ENCODE measurements at places on chromosomes 2 and 18.

GRCh38 chr18:22643731-22644130 lies 226.0 kb upstream of the CTAGE1 start:
- DNase-seq, result no peak

GRCh38 chr2:196170606-196171247 lies 651 bp downstream of the STK17B start:
- DNase-seq, result no peak

GRCh38 chr2:192438239-192438638 lies 243.5 kb upstream of the TMEFF2 start:
- DNase-seq, result no peak

DNA sequence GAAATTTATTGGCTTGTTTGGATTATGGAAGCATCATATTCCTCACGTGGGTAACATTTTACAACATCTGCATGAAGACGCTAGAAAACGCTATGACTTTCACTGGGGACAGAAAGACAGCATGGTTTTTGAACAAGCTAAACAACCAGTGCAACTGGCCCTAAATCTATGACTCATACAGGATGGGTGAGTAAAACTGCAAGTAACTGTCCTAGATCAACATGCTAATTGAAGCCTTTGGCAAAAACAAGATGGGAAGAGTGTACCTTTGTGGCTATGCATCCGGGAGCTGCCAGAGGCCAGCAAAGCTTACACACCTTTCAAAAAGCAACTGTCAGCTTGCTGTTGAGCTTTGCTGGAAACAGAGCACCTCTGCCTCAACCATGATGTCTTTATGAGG lies 1096.0 kb upstream of the DDX18 start:
- DNase-seq, result no peak

- DNase-seq, result no peak
Observed at GRCh38 chr18:10877987-10878386, 271.4 kb downstream of the PIEZO2 start.

DNA sequence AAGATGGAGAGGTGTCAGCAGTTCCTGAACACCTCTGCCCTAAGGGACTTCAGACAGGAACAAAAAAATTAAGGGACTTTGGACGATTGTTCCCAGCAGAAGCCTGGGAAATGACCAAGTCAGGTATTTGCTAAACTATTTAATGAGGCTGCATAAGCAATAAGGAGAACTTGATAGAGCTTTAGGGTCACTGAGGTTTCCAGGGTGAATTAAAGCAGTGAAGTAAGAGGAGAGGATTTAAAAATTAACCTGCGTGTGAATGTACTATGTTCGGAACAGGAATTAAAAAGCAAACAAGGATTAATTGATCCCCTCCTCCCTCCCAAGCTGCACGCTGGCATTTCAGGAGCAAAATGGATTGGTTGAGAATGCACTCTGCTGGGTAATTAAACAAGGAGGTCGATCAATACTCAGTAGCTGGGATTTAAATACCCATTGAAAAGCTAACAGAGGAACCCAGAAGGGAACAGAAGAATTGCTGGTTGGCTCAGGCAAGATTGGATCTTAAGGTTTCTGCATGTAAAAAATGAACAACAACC lies 157.2 kb downstream of the RNF152 start:
- no peak for DNase-seq

GRCh38 chr2:228417526-228417925 lies 236.0 kb upstream of the SPHKAP start:
- no peak for DNase-seq

DNA sequence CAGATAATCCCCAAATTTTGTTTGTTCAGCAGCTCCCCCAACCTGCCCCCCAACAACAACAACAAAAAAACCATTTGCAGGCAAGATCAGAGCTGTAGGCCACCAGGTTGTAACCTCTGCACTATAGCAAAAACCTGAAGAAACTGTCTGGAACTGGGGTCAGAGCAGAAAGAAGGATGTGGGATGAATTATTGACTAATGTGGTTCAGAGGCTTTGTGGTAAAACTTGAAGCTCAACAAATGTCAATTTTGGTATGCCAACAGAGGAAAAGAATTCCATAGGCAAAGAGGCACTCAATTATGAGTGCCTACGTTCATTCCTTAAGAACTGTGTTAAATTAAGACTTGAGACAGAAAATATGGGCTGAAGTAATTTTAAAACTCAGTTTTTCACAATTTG lies 255.1 kb downstream of the STK39 start:
- DNase-seq, result no peak

DNA sequence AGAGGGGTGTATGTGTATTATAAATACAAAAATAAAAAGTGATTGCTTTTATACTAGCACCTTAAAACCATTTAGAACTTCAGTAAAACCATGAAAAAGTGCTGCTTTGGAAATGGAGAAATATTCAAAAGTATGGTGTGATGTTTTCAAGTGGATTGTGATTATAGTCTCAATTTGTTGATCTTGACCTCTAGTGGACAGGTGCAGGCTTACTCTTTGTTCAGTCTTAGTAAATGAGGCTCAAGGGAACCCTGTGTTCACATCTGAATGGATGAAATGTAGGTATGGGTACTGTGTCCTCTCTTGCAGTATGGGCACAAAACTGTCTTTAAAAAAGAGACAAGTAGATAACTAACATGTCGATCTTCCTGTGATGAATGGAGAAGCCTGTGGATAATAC lies 145.8 kb downstream of the MCFD2 start:
- no peak for DNase-seq

DNA sequence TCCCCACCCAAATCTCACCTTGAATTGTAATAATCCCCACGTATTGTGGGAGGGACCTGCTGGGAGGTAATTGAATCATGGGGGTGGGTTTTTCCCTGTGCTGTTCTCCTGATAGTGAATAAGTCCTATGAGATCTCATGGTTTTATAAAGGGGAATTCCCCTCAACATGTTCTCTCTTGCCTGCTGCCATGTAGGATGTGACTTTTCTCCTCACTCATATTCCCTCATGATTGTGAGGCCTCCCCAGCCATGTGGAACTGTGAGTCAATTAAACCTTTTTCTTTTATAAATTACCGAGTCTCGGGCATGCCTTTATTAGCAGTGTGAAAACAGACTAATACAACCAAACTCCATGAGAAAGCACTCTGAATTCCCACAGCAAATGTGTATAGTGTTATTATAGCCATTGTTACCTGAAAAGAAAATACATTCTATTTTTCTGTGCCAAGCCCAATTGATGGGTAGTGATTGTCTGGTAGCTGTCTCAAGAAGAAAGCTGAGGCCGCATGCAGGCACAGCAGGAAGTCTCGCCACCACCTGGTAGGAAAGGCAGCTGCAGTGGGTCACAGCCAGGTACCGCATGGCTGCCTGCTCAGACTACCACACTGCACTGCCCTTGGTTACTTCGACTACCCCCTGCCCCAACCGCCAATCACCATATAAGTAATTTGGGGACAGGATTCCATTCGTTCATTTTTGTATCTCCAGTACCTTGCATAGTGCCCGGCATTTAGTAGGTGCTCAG lies 10.3 kb upstream of the ZBTB7C start:
- DNase-seq, result no peak

DNA sequence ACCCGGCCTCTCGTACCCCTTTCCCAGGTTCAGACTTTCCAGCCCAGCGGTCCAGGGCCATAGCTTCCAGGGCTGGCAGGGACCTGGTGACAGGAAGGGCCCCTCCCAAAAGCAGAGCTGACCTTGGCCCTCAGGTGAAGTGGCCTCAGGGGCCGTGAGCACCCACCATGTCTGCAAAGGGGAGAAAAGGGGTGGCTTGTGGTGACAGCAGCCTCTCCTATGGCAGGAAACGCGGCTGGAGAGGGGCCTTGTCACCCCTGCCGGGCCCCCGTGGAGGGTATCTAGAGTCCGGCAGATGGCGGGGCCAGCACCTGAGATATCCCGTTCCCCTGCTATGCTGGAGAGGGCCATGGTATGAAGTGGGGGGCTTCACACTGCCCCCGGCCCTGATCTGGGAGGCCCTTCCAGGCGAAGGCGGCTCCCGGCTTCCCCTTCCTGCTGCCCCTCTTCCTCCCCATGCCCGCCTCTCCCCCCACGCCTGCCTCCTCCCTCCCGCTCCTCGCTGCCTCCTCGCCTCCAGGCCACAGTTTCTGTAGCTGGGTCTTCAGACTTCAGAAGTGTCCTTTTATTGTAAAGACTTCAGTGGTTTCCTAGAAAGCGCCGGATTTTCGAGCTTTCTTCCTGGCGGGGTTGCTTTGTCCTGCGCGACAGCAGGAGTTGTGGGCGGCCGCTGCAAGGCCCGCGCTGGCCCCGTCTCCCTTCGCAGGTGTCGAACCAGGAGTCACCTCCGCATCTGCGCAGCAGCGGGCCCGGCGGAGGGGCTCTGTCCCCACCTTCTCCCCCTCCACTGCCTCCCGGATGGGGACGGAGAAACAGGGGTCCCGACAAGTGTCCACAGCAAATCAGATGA lies 240.5 kb upstream of the MYT1L start:
- DNase-seq, result no peak

GRCh38 chr18:48022021-48022420 lies 91.6 kb upstream of the SMAD2 start:
- no peak for DNase-seq

GRCh38 chr2:113180131-113180946 lies 6.6 kb downstream of the PSD4 start:
- no peak for DNase-seq

GRCh38 chr2:20585710-20586594 lies 64.9 kb downstream of the HS1BP3 start:
- DNase-seq, result no peak

DNA sequence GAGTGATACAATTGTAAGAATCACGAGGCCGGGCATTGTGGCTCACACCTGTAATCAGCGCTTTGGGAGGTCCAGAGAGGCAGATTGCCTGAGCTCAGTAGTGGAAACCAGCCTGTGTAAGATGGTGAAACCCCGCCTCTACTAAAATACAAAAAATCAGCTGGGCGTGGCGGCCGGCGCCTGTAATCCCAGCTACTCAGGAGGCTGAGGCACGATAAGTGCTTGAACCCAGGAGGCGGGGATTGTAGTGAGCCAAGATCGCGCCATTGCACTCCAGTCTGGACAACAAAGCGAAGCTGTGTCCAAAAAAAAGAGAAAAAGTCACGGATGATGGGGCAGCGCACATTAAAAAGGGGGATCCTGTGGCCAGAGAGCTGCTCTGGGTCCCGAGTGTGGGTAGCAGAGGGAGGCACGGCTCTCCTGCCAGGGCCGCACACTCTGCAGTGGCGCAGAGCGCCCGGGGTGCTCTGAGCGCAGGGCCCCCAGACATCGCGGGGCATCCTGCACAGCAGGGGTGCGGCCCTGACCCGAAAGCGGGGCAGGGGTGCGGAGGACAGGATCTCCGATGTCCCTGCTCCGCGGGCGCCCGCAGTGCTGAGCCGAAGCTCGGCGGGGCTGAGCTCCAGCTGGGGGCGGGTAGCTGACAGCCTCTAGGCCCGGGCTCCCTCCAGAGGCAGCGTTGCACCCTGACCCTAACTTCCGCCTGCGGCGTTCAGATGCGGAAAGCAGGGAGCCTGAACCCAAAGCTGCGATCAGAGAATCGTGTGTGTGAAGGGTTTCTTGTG lies 30.4 kb upstream of the RAB6D start:
- DNase-seq, result no peak

- DNase-seq, result no peak
Observed at GRCh38 chr2:132804051-132804450, 134.0 kb upstream of the LYPD1 start.

- DNase-seq, result no peak
Observed at GRCh38 chr18:51137891-51138290, 59.6 kb downstream of the MEX3C start.

DNA sequence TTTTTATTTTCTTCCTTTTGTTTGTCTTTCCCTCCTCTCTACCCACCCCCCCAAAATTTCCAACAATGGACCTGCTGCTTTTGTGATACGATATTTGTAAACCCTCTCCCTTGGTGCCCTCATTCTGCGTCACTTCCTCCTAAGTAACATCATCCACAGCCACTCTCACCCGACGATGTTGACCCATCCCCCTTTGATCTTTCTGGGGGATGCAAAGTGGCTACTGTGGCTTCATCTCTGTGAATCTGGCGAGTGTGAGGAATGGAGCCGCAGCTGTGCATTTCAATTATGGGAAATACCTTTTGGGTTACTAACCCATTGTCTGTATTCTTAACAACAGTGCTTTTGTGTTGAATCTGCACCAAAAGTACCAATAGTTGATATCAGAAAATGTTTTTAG lies 19.4 kb downstream of the ANTXR1 start:
- no peak for DNase-seq

- no peak for DNase-seq
Observed at GRCh38 chr18:10798727-10799550, 273.1 kb downstream of the NAPG start.

GRCh38 chr2:107822302-107822701 lies 4.4 kb upstream of the RGPD4 start:
- no peak for DNase-seq

DNA sequence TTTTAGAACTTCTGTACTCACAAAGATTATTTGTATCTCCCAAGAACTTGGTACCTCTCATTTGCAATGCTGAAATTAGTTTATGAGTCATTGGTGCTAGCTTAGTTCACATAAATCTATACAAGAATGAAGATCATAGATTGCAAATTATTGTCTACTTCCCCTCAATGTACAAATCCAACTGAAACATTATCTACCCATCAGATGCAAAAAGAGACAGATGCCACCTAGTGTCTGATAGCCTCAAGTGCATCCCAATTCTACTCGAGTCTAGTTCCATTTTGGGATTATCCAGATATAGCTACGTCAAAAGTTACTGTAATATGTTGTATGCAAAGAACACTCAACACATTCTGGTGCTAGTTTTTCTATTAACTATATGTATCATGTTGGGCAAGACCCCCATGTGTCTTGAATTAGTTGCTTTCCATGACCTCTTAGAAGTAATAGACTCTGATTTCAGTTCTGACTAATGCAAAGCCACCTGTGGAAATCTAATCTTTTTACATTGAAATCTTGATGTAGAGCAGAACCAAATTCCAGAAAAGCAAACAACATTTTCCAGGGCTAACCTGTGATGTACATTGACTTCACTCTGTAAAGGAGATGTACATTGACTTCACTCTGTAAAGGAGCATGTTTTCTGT lies 210.0 kb downstream of the RBM43 start:
- no peak for DNase-seq

GRCh38 chr2:69535817-69536241 lies 98.6 kb upstream of the NFU1 start:
- DNase-seq, result no peak

DNA sequence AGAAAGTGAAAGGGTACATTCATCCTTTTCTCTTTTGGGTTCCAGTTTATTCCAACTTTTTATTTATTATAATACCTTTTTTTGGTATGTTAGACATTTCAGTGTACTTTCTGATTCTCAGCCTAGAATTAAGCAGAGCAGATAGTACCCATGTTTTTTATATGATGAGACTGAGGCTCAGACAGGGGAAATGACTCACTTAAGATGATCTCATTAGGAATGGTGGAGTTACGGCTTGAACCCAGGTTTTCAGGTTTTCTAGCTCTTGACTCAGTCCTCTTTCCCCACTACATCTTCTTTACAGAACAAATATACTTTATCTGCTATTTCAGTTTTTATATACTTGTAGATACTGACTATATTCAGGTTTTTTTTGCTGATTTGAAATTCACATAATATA lies 51.7 kb upstream of the OTX1 start:
- DNase-seq, result no peak

DNA sequence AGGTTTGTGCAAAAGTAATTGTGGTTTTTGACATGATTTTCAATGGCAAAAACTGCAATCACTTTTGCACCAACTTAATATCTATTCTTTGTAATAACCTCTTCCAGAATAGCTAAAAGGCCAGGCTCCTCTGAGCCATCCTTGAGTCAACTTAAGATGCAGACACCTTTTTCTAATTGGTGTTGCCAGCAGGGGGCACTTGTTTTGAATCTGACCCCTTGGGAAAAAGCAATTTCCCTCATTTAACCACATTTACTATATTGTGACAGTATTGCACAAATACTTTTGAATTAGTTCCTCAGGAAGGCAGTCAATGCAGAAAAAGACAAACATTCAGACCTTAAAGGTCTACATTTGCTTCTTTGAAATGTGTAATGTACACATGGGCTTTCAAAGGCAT lies 78.6 kb upstream of the GALNT5 start:
- DNase-seq, result no peak

Measured in activated T-helper 1 cell treated with anti-CD3 and anti-CD28 coated beads, Interleukin-2, amount 50 U/mL, for 16 hours (primary cell).